ENCODE measurements at places on chromosomes 1 and 21.
A peak's percentile ranks its signal among the peaks of the same experiment; 100 is the strongest.

- DNase-seq = no peak
Measured at GRCh38 chr21:34270411-34270810, 93.4 kb upstream of the KCNE2 start.

DNA sequence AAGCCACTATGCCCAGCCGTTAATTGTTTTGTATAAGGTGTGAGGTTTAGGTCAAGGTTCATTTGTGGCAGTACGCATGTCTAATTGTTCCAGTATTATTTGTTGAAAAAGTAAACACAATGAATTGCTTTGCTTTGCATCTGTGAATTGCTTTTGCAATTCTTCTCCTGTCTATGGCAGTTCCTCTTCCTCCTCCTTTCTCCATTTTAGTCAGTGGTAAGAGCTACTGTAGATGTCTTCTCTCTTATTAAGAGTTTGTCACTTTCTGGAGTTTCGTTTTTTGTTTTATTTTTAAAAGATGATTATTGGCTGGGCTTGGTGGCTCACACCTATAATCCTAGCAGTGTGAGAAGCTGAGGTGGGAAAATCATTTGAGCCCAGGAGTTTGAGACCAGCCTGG lies 29.2 kb downstream of the C1orf185 start:
- no peak for DNase-seq

DNA sequence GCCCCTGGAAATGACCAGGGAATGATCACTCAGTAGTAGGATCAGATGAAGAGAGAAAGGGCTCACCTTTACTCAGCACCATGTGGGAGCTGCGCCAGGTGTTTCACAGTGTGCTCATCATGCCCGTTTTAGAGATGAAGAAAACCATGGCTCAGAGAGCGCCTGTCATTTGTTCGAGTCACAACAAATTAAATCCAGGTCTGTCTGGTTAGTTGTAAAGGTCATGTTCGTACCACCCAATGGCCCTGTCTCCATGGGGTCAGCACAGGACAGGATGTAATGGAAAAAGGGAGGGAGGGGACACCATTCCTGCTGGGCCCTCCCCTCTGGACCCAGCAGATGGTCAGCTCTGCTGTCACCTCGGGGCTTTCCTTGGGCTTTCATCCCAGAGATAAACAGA lies 15.2 kb downstream of the KIRREL1 start:
- DNase-seq = no peak

- DNase-seq = no peak
Measured at GRCh38 chr1:46583494-46583893, 20.6 kb downstream of the MKNK1 start.

DNA sequence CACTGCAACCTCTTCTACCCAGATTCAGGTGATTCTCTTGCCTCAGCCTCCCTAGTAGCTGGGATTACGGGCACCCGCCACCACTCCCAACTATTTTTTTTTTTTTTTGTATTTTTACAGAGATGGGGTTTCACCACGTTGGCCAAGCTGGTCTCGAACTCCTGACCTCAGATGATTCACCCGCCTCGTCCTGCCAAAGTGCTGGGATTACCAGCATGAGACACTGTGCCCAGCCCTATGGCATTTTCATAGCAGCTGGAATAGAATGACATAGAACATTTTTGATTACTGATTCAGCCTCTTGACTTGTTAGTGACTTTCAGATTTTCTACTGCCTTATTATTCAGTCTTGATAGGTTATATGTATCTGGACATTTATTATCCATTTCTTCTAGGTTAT lies 1046.2 kb downstream of the AMY1C start:
- no peak for DNase-seq

- DNase-seq = no peak
Measured at GRCh38 chr21:32977216-32977615, 48.5 kb upstream of the OLIG2 start.

GRCh38 chr21:33811167-33812010 lies 104.2 kb downstream of the ATP5PO start:
- no peak for DNase-seq

GRCh38 chr1:82810601-82811000 lies 1009.9 kb downstream of the ADGRL2 start:
- DNase-seq = no peak

- no peak for DNase-seq
Measured at GRCh38 chr1:101406681-101407080, 169.9 kb downstream of the S1PR1 start.

DNA sequence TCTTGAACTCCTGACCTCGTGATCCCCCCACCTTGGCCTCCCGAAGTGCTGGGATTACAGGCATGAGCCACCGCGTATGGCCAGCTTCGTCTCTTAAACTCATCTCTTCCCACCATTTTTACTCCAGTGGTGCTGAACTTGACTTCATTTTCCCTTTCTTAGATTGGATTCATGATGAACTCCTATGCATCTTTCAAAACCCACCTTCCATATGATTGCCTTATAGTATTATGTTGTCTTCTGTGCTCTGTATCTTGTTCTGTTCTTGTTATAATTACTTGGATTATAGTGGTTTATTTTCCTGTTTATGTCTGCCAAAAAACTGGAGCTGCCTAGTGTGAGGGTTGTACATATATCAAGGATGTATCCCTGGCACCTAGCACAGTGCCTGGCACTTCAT lies 110.8 kb upstream of the GADD45A start:
- DNase-seq = no peak

- DNase-seq = no peak
Measured at GRCh38 chr1:171744986-171745385, 3.1 kb upstream of the VAMP4 start.

DNA sequence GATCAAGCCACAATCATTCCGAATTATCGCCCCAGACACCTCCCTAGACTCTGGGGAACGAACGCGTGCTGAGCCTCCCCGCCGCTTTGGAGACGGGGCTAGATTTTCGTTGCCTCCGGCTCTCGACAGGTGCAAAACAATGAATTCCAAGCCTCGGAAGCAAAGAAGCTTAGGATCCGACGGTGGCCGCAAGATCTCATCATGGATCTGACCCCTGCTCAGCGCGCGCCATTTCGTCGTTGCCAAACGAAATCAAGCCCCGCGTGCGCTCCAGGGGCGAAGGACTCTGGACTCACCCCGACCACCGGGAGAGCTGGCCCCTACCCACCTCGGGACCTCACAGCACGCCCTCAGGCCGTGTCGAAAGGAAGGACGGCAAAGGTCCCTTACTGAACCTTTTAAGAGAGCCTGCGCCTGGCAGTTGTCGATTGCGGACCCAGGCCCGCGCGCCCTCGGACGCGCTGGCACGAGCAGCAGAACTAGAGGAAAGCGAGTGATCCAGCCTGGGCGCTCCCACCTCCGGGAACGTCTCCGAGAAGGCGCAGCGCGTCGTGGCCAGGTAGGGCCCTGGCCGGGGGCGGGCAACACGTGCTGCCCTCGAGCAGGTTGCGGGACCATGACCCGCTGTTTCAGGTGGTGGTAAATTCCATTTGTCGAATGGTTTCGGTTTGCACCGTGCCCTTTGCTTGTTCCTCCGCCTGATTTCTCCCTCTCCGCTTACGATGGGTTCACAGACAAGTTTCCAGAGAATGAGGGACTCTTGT lies 1.6 kb upstream of the RUNX3 start:
- no peak for DNase-seq

DNA sequence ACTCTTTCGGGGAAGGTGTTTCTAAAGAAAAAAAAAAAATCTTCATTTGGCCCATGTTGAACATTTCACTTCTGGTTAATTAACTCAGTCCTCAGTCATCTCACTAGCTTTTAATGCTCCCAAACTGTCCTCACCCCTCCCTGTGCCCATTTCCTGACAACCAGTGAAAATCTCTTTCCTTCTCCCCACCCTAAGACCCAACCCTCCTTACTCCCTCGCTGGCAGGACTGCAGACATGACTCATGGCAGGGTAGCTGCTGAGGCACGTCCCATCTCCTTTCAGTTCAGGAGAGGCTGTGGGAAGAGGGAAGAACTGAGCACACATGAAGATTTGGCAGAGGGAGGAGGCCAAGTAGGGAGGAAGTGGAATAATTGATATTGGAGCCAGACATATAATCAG lies 12.6 kb downstream of the PKP1 start:
- no peak for DNase-seq

DNA sequence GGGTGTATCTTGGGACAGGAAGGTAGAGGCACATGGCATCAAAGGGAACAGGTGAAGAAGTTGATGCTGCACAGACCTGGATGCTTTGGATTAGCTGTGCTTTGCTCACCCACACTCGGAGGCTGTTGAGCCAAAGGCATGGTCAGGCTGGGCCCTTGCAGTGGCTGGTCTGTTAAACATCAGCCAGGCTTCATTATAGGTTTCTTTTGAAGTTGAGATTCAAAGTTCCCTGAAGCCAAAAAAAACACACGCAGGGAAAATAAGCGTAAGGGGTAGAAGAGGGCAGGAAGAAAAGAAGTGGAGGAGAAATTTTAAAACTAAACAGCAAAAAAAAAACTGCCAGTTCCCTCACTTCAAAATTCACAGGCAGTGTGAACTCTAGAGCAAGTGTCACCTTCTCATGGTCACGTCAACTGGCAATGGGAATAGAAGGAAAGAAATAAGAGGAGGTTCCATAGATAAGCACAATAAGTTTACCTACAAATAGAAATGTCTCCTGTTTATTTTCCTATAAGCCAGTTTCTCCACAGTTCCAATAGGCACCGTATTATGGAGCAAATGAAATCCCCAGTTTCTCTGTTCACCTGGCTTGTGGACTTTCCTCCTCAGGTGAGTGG lies 139.5 kb downstream of the PAPPA2 start:
- DNase-seq = no peak

- no peak for DNase-seq
Measured at GRCh38 chr1:216221260-216221700, 202.0 kb downstream of the USH2A start.

DNA sequence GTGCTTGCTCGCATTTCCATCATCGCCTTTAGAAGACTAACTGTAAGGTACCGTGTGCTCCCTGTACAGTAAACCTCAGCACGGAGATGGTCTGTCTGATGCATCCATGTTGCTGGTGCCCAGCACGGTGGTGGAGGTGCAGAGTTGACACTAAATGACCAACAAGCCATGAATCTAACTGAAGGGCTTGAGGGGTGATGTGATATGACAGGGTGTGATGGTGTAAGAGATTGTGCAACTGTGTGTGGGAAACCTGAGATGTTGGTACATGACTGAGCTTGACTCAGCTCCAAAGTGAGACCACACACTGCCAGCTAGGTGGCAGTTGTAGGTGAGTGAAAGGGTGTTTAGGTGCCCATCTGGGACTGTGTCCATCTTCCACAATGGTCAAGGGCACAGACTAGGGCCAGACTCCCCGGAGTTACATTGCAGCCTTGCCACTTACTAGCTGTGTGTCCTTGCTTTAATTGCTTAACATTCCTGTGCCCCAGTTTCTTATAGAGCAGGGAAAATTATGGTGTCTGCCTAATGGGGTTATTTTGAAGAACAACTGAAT lies 21.4 kb downstream of the SLC2A1 start:
- DNase-seq = no peak

- DNase-seq = no peak
Measured at GRCh38 chr1:47576758-47577115, 138.9 kb downstream of the FOXD2 start.

- no peak for DNase-seq
Measured at GRCh38 chr1:2113620-2114135, 63.5 kb downstream of the PRKCZ start.

GRCh38 chr1:47707503-47707902 lies 269.7 kb downstream of the FOXD2 start:
- DNase-seq = no peak

DNA sequence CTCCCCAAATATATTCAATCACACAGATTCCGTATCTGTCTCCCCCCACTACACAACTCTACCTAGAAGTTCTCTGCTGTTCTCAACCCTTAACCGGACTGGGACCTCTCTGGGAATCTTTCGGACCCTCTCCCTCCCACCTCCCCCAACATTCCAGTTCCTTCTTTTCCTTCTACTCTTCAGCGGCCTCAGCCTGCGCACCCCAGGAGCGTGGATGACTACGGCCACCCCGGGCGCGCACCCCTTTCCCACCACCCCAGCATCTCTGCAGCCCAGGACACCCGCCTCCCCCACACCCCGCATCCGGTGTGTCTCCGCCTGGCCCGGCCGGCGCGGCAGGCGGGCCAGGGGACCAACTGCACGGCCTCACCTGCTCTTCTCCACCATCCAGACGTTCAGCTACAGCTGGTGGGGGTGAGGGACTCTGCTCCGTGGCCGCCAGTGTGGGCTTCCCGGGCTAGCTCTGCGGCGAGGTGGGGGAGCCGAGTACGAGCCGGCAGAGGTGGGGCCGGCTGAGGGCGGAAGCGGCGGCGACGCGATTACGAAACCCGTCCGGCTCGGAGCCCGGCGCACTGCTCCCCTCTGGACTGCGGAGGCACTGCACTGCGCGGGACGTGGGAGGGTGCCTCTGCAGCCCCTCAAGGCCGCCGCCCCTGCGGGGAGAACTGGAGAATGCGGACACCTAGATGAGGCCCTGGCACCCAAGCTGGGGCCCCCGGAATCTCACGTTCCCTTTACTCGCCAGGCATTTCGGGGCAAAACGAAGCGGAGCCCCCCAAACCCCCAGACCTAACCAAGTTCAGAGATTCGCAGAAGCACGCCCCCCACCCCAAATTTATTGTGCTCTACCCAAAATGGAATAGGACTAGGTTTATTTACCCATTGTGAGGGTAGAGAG lies at the start of gene CDC42SE1:
Gene CDC42SE1 (minus strand): TSS at position 514 of the 898 bp plus-strand sequence. CDS start 3,892 bp downstream, outside the sequence.
- DNase-seq = peak; percentile 67

DNA sequence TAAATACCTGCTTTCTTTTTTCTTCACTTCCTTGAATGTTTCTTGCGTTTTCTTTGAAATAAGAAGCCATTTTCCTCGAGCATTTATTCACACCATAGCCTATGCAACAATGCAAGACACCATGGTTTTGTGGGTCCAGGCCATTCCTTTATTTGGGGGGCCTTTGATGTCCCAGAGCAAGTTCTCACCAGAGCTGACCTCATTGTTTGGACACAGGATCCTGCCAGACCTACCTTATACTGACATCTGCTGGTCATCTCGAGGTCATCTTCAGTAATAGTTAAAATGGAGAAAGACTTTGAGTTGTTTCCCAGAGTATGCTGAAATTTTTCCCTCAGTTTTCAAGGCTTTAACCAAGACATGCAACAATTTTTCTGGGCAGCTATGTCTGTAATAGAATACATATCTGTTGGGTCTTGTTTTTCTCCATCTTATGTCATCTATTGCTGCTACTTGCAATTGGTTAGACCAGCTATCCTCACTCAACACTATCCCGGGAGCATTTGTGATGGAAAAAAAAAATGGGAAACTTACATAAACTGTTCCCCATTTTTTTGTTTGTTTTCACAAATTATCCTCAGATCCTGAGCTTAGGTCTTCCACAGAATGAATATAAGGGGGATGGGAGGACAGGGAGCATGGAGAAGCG lies 34.0 kb upstream of the BACE2 start:
- DNase-seq = no peak
